ENCODE measurements at places on chromosomes 13 and 19.
A peak's percentile ranks its signal among the peaks of the same experiment; 100 is the strongest.

DNA sequence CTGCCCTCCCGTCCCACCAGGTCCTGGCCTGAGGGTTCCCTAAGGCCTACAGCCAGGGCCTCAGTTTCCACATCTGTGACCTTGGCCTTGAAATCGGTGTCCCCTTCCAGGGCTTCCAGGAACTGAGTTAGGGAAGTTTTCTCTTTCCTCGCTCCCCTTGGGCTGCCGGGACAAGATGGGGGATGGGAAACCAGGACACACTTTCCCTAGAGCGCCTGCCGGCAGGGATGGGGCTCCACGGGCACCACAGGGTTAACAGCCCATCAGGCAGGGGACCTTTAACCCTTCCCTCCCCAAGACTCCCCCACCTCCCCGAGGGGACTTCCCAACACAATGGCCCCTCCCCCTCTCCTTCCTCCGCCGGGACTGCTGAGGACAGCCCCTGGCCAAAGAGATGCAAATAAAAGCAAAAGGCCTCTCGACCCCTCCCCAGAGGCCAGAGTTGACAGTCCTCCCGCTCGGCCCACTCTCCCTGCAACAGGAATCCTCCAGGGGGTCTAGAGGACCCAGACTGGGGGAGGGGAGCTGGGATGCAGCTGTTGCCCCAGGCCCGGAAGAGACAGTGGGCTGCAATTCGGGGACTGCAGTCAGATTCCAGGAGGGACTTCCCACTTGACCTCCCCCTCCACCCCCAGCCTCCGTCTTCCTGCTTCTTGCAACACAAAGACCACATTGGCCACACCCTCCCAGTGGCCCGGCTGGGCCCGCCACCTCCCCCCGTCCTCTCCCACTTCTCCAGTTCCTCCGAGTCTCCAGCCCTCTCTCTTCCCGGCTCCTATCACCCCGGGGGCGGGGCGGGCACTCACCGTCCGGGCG is 3.4 kb downstream of the BBC3 start:
- DNase-seq = peak; percentile 98

GRCh38 chr19:34678421-34678820 is 943 bp downstream of the ZNF302 start:
- no peak for DNase-seq

DNA sequence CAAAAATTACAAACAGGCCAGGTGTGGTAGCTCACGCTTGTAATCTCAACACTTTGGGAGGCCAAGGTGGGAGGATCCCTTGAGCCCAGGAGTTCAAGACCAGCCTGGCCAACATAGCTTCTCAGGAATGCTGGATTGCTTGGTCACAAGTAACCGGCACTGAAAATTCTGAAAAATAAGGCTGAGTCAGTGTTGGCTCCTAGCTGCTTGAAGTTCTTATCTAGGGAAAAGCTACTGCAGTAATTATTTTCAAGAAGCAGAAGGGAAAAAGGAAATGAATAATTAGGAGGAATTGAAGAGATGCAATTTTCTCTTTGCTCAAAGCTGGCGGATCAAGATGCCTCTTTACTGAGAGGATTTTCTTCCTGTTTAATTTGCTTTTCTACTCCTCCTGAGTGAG is 75.0 kb upstream of the GTF3A start:
- peak; percentile 61 for DNase-seq

GRCh38 chr13:111359237-111359915 is 38.9 kb downstream of the TEX29 start:
- DNase-seq = no peak

GRCh38 chr13:32911506-32911905 is 104.7 kb upstream of the KL start:
- DNase-seq = peak; percentile 60

- no peak for DNase-seq
These were observed 1.2 kb downstream of the SLC27A1 start for GRCh38 chr19:17471410-17472125.

GRCh38 chr13:52597676-52598075 is 44.6 kb upstream of the HNRNPA1L2 start:
- DNase-seq = no peak

GRCh38 chr13:28489524-28489931 is 5.4 kb downstream of the FLT1 start:
- DNase-seq = peak; percentile 54

GRCh38 chr13:96968027-96968426 is 26.2 kb downstream of the OXGR1 start:
- DNase-seq = no peak

GRCh38 chr19:5806905-5807304 is 2.0 kb downstream of the NRTN start:
- no peak for DNase-seq

- no peak for DNase-seq
These were observed 465.1 kb upstream of the SLC10A2 start for GRCh38 chr13:103531278-103531677.

DNA sequence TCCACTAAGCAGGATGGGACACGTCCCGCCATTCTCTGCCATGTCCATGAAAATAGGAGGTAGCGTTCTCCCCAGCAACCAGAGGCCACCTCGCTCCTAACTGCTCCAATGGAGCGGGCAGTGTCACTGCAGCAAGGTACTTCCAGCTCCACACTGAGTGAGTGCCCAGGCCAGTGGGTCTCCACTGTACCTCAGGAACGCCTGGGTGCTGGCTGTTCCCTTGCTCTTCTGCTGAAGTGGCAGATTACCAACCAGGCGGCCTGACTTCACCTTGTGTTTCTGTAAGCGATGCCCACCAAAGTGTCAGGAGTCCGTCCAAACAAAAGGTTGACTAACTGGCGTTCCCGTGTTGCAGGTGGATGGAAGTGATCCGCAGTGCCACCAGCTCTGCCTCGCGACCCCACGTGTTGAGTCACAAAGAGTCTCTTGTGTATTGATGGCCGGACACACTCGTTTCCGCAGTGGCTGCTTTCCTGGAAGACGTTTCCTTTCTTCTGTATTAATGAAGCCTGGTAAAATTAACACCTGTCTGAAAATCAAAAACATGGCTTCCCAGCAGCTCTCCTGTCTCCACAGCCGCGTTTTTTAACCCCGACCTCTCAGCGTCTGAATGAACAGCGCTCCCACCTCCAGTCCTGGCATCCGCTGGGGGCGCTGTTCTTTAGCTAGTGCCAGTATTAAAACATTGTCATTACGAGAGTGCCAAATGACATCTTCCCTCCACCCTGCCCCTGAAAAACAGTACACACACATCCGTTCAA is 128.8 kb downstream of the STK24 start:
- no peak for DNase-seq

DNA sequence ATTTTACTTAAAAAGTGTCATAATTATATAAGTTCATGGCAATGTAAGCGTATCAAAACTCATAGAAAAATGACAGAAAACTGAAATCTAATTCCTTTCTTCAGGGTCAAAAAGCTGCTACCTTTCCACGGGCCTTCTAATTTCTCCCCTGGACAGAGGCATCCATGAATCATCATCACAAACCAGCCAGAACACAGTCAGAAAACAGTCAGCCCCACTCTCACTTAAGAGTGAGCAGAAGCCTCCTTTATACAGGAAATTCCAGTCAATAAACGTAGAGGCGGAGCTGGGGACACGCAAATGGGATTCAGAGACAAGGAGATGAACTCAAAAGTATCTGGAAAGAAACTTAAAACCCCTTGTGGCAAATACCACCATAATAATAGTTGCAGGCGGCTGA is 54.2 kb upstream of the ABCC4 start:
- peak; percentile 67 for DNase-seq

DNA sequence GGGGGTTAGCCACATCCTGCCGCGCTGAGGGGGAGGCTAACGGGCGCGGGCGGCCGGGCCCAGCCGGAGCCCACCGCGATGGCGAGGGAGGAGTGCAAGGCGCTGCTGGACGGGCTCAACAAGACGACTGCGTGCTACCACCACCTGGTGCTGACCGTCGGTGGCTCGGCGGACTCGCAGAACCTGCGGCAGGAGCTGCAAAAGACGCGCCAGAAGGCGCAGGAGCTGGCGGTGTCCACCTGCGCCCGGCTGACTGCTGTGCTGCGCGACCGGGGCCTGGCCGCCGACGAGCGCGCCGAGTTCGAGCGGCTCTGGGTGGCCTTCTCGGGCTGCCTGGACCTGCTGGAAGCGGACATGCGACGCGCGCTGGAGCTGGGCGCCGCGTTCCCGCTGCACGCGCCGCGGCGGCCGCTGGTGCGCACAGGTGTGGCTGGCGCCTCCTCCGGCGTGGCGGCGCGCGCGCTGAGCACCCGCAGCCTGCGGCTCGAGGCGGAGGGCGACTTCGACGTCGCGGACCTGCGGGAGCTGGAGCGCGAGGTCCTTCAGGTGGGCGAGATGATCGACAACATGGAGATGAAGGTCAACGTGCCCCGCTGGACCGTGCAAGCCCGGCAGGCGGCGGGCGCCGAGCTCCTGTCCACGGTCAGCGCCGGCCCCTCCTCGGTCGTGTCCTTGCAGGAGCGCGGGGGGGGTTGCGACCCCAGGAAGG is 692 bp downstream of the RGS9BP start:
- no peak for DNase-seq

GRCh38 chr13:73960474-73960873 is 173.7 kb downstream of the KLF12 start:
- DNase-seq = no peak

GRCh38 chr13:113554333-113554700 is 30.2 kb upstream of the TFDP1 start:
- DNase-seq = no peak

DNA sequence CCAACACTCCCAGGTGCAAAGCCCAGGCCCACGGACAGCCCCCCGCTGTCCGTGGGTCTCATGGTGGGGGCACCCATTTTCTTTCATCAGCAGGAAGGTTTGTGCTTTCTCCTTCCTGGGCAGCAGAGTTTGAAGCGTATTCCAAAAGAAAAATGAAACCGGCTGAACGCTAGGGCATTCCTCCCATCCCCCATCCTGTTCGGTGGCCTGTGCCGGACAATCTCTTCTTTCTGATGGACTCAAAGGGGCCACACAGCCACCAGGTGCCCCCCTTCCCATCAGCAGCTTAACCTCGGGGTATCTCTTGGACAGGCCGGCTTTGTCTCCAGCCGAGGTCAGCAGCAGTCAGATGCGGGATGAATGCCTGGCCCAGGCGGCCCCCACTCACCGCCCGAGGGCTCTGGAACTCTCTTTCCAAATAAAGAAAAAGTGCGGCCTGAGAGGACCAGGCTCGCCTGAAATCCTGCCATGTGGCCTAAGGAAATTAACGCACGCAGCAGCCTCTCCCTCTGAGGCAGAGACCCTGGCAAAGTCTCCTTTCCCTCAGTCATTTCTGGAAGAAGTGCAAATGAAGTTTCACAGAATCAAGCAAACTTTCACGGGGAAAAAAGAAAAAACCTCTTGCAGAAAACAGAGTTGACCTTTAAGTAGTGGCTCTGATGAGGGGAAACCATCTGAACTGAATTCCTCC is 67.8 kb downstream of the RASA3 start:
- DNase-seq = peak; percentile 45

DNA sequence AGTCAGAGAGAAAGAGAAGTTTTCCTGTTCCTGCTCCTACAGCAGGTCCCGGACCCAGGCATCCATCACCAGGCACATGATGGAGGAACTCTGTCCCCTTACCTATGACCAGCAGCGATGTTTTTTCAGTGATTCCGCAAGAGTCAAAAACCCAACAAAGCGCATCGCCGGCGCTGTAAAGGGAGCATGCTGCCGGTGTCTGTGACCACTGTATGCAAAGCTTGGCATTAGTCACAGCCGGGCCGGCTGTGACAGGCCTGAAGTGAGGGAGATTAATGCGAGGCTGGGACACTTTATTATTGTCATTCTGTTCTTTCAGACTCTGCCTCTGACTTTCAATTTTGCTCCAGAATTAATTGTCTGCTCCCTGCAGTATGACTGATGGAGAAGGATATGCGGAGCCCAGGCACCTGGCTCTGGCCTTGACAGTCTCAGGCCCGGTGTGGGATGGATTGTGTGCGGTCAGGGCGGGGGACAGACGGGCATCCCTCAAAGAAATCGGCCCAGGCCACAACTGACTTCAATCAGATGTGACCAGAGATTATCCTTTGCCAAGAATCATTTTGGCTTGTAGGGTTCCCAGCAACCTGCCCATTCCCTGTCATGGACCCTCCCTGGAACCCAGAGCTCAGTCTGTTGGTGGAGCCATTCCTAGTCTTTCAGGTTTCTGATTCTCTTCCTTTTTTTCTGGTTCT is 462.0 kb upstream of the ZNF507 start:
- no peak for DNase-seq

- peak; percentile 13 for DNase-seq
These were observed 1516.2 kb upstream of the PCDH20 start for GRCh38 chr13:62931853-62932252.

- DNase-seq = peak; percentile 67
These were observed 102.9 kb downstream of the FOXO1 start for GRCh38 chr13:40563350-40564125.

DNA sequence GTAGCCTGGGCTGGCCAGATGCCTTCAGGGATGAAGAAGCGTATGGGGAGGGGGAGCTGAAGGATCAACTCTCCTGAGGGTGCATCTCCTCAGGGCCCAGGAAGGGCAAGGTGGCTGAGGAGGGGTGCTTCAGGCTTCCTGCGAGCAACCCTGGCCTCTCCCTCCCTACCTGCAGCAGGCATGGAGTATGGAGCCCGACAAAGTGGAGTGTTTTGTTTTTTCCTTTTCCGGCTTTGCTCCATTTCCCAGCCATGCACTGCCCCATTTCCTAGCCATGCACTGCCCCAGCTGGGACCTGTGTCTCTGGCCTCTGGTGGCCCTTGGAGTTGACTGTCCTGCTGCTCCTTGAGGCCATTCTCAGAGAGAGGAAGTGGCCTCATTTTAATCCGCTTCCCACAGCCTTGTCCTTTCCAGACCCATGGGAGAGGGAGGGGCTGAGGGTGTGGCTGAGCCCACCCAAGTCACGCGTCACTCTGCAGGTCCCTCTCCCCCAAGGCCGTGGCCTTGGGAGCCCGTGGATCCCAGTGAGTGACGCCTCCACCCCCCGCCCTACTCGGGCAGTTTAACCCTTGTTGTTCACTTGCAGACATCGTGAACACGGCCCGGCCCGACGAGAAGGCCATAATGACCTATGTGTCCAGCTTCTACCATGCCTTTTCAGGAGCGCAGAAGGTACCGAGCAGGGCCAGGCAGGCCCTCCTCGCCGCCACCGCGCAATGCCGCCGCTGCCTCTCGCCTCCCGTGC is 34.4 kb downstream of the CAPN12 start:
- DNase-seq = no peak

- no peak for DNase-seq
These were observed 289.6 kb downstream of the TEX29 start for GRCh38 chr13:111610081-111610480.

DNA sequence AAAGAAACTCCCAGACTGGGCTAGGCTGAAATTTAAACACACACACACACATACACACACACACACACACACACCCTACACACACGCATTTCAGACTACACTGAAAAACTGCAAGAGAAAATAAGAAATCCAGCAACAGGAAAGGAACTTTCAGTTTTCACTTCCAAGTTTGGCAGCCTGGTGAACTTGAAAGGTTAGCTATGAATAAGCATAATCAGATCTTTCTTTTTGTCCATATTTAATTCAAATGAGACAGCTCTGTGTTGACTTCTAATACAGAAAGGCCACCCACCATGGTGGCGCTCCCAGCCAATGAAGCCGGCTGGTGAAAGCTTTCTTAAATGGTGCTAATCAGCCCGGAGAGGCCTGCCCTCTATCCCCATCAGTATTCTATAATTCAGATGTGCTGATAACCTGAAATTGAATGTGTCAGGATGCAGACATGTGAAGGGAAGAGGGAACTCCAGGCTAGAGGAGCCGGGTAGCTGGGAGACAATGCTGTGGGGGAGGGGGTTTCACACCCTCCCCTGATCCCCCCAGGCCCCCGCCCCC is 108.3 kb upstream of the ZNF536 start:
- DNase-seq = no peak

GRCh38 chr13:44837250-44837649 is 152.0 kb downstream of the NUFIP1 start:
- peak; percentile 44 for DNase-seq

GRCh38 chr13:47299304-47299703 is 402.5 kb upstream of the HTR2A start:
- DNase-seq = peak; percentile 7
